ENCODE measurements at places on chromosomes 4 and X. TPM values are rescaled to one million over a fixed set of nuclear protein-coding genes. Genes with fewer than 3 reads are reported as not detected.

GRCh38 chr4:101953949-101954348 lies 163.4 kb downstream of the BANK1 start:
- no peak for DNase-seq

GRCh38 chr4:2432991-2433530 lies 14.3 kb downstream of the CFAP99 start:
- no peak for DNase-seq

Gene GABRG1
- total RNA-seq, result 1.4 TPM

DNA sequence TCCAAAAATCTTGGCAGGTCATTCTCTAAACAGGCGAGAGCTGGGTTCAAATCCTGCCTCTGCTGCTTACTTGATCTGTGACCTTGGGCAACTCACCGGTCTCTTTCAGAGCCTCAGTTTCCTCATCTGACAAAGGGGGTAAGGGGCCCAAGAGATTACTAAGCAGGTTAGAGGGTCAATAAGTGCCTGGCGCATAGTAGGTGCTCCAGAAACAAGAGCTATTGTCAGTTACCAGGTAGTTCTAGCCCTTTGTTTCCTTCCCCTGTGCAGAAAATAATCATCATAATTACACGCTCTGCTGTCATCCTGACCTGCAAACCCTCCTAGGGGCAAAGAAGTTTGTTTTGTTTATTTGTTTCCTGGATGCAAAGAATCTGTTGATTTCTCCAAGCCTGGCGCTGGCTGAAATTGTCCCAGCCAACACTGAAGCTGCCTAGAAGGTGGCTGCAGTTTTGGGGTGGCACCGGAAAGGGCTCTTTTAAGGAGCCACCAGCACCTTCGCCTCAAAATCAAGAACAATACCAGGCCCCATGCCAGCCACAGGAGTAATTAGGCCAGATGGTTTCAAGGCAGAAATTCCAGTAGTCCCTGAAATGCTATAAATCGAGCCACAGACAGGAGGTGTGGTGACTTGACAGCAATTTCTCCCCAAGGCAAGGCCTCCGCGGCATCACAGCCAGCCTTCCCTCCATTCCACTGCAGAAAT lies 10.2 kb upstream of the KIAA0232 start:
- no peak for DNase-seq

DNA sequence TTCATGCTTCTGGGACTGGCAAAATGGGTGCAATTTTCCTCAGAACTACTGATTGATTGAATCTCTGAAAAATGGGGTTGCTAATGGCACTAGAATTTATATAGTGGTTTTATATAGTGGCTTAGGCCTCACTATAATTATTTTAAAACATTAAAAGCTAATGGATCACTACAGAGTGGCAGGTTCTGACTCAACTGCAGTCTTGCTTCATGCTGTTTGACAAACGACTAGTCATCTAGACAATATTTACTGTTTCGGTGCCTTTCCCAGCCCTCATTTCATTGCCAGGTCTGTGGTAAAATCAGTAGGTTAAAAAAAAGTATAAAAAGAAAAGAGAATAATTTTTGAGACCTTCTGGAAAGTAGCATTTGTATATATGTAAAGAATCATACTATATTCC lies 352.8 kb upstream of the ATOH1 start:
- DNase-seq, result no peak
